ENCODE measurements at places on chromosomes 2 and 18.

DNA sequence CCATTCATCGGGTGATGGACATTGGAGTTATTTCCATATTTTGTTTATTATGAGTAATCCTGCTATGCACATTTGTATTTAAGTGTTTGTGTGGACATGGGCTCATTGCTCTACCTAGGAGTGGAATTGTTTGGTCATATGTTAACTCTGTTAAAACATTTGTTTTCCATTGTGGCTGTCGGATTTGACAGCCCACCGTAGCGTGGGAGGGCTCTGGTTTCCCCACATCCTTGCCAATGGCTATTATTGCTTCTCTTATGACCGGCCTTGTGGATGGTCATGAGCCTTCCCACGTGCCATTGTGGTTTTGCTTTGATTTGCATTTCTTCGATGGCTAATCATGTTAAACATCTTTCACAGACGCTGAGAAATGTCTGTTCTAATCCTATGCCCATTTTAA, 92.0 kb downstream of the ZNF236 start:
- no peak for DNase-seq

DNA sequence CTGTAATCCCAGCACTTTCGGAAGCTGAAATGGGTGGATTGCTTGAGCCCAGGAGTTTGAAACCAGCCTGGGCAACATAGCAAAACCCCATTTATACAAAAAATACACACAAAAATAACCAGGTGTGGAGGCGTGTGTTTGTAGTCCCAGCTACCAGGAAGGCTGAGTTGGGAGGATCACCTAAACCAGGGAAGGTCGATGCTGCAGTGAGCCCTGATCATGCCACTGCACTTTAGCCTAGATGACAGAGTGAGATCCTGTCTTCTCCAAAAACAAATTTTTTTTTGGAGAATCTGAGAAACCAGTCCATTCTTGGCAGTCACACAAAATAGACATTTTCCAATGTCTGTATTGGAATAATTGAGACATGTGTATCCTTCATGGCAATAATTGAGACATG, 46.8 kb downstream of the RAB27B start:
- DNase-seq, result no peak

GRCh38 chr2:113282747-113283533, 4.2 kb upstream of the PAX8 start:
- no peak for DNase-seq

- DNase-seq, result no peak
Observed at GRCh38 chr2:82275599-82275998, 1971.0 kb upstream of the LRRTM1 start.

GRCh38 chr2:39929531-39929930, 150.5 kb upstream of the THUMPD2 start:
- DNase-seq, result no peak

- no peak for DNase-seq
Observed at GRCh38 chr2:68741238-68741637, 6.6 kb downstream of the ARHGAP25 start.
